Esophagus squamous epithelium (tissue), 5 donors: ENCODE measurements at places on chromosomes 2 and 18. TPM values are rescaled to one million over a fixed set of nuclear protein-coding genes. Genes with fewer than 3 reads are reported as not detected.

DNA sequence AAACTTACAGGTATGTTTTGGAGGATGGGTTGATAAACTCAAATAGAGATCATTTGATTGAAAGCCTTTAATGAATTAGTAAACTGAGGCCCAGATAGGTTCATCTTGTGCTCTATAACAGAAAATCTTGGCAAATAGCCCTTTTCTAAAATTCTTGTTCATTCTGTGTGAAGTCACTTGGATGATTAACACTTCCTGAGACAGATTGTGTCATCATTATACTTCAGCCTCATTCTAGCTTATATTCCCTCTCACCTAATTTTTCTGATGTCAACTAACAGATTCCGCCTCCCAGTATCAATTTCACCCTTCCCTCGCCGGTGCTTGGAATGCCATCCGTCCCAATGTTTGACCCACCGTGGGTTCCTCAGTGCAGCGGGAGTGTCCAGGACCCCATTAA lies 84.2 kb upstream of the RPE start:
- H3K27me3 ChIP-seq, result no peaks in the 10 kb centered on the region
- H3K27ac ChIP-seq, result no peak overlapping the region
- DNase-seq, result no peak
- no peaks in the 10 kb centered on the region for H3K4me1 ChIP-seq
- no peak overlapping the region for H3K4me3 ChIP-seq

DNA sequence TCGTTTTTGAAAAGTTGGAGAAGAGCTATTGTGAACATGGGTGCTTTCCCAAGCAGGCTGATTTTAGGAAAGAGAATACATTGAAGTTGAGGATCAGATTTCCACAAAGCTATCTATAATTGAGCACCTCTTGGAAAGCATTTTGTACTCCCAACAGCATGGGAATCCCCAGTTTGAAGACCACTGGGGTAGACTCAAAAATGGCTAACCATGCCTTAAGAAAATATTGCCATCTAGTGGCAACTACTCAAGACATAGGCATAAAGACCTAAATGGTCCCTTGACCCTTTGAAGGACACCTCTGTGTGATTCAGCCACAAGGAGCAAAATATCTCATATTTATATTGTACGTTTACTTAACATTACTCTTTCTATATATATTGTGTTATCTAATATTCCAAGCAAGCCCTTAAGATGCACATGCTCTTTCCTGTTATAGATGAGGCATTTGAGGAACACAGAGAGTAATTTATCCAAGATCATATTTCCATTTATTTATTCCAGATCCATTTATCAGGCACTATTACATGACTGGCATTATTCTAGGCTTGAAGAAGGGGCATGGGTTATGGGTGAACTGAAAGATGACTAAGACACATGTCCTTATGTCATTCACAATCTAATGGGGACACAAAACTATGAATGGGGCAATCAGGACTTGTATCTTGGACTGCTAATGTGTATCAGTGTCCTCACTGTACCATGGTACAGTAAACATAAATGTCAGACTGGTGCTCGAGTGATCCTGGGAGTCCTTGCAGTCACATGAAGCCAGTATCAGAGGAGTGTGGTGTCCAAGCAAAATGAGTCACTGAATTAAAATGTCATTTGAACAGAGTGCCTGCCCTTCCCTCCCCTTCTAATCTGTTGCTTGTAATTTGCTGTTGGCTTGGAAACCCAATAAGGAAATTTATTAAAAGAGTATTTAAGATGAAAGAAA lies 121.0 kb upstream of the XPO1 start:
- no peaks in the 10 kb centered on the region for H3K36me3 ChIP-seq
- H3K27ac ChIP-seq, result no peak overlapping the region
- no peak overlapping the region for H3K4me3 ChIP-seq
- H3K27me3 ChIP-seq, result no peaks in the 10 kb centered on the region

DNA sequence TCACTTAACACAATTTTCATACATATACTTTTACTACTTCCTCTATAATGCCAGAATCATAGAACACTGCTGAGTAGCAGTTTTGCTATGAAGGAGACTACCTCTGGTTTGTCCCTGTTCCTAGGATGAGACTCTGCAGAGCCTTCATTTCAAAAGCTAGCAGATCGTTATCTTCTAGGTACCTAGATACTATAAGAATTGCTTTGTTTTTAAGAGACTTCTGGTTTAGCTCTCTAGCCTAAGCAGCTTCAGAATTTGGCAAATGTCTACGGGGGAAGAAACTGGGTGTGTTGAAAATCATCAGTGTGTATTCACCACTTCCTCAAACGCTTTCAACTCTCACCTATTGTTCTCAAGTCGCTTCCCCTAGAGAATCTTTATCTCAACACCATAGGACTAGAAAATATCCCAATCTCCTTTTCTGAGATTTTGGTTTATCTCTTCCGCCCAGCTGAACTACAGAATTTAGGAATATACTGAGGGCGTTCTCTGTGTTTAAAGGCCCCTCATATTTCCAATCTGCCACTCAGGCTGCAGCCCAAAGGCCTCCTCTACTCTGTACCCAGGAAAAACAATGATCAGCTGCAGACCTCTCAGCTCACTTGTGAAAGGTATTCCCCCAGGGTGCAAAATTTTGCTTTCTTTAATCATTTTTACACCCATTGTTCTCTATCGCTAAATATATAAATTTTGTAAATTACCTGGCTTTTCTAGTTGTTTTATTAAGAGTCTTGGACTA lies 28.7 kb downstream of the SMAD2 start:
- DNase-seq, result no peak
- no peak overlapping the region for H3K27ac ChIP-seq
- peaks cover 39% of the 10 kb centered on the region for H3K4me1 ChIP-seq
- H3K27me3 ChIP-seq, result no peaks in the 10 kb centered on the region

DNA sequence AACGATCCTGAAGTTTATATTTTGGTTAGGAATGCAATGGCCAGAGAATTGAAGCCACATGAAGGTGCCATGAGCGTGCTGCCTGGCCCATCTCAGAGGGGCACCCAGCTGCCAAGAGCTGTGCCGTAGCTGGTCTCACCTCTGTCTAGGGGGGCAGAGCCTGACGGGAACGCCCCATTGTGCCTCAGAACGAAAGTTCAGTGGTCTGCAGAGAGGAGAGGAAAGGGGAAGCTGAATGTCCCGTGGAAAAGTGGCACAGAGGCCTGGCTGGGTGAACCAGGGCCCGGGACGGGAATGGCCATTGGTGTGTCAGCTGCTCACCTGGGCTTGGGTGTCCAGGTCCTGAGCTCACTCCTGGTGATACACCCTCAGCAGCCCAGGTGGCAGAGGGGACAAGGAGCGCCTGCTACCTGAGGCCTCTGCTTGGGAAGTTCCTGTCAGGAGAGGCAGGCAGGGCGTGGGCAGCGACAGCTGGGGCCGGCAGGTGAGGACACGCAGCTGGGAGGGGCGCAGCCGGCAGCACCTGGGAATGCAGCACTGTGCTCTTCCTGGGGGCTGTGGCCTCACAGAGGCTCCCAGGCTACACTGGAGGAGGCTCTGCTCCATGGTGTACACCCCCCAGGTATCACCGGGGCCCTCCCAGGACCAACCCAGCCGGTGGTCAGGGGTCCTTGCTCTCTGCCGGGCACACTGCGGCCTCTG lies 67.3 kb downstream of the PARD6G start:
- H3K27me3 ChIP-seq, result no peaks in the 10 kb centered on the region
- peaks cover 6% of the 10 kb centered on the region for H3K36me3 ChIP-seq
- peaks cover 4% of the 10 kb centered on the region for H3K4me1 ChIP-seq

- H3K27ac ChIP-seq, result no peak overlapping the region
- H3K4me3 ChIP-seq, result no peak overlapping the region
- H3K4me1 ChIP-seq, result no peaks in the 10 kb centered on the region
- no peak for DNase-seq
These were observed 590.6 kb downstream of the DSC3 start for GRCh38 chr18:30451981-30452380.

- no peaks in the 10 kb centered on the region for H3K27me3 ChIP-seq
- peak overlapping the region; percentile 98 for H3K27ac ChIP-seq
- no peaks in the 10 kb centered on the region for H3K36me3 ChIP-seq
- H3K4me3 ChIP-seq, result peak overlapping the region; percentile 73
- H3K4me1 ChIP-seq, result peaks cover 8% of the 10 kb centered on the region
These were observed 662 bp downstream of the ACVR2A start for GRCh38 chr2:147845411-147845971.

DNA sequence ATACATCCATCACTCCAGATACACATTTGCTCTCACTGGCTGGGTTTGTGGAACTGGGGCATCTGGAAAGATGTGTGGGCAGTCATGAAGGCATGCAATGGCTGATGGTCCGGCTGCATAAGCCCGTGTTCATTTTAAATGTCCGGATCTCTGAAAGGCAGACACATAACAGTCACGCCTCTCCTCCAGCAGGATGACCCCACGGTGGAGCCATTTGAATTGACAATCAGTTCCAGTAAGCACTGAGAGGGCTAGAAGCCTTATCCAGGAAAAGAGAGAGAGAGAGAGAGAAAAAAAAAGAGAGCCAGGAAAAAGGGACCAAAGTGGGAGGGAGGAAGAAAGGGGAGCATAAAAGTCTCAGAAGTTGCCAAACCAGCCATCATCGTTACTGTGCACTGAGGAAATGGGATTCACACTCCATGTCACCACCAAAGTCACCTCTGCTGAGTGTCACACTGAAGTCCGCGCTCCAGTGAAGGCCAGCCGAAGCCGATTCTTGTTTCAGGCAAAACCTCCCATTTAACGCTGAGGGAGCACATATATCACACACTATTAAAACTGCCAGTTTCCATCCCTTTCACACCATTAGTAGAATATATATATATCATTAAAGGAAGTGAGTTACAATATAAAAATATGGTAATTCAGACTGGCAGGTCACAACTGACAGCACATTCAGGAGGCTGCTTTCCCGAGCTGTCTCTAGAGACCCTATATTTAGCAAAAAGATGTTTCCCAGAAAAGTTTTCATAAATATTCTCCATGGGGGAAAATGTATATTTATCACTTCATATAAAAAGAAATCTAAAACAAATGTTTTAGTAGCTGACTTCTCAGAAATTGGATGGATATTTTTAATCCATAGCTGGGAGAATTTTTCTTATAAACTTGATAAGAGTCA lies 142.0 kb downstream of the ACTR3 start:
- H3K27ac ChIP-seq, result no peak overlapping the region
- H3K36me3 ChIP-seq, result no peaks in the 10 kb centered on the region
- H3K4me1 ChIP-seq, result no peaks in the 10 kb centered on the region
- H3K4me3 ChIP-seq, result no peak overlapping the region
- H3K27me3 ChIP-seq, result no peaks in the 10 kb centered on the region
- no peak for DNase-seq

DNA sequence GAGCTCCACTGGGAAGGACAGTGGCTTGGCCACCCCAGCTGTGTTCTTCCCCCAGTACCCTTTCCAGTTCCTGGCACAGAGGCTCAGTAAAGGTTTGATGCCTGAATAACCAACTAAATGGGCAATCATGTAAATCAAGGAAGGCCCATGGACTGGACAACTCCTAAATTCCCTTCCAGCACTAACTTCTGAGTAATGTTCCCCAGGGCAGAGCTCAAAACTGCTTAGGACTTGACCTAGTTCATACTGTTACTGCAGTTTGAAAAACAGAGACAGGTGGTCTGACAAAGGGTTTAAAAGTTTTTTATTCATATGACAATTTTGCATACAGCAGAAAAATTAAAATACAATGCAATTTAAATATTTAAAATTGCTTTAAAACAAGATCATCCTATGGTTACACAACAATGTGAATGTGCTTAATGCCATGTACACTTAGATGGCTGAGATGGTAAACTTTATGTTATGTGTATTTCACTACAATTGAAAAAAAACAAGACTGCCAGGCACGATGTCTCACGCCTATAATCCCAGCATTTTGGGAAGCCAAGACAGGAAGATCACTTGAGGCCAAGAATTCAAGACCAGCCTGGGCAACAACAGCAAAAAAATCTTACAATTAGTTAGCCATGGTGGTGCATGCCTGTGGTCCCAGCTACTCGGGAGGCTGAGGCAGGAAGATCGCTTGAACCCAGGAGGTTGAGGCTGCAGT lies 26.2 kb downstream of the PCBP1 start:
- H3K27me3 ChIP-seq, result no peaks in the 10 kb centered on the region
- no peak overlapping the region for H3K27ac ChIP-seq
- H3K4me1 ChIP-seq, result peaks cover 33% of the 10 kb centered on the region
- no peaks in the 10 kb centered on the region for H3K36me3 ChIP-seq
- no peak for DNase-seq

DNA sequence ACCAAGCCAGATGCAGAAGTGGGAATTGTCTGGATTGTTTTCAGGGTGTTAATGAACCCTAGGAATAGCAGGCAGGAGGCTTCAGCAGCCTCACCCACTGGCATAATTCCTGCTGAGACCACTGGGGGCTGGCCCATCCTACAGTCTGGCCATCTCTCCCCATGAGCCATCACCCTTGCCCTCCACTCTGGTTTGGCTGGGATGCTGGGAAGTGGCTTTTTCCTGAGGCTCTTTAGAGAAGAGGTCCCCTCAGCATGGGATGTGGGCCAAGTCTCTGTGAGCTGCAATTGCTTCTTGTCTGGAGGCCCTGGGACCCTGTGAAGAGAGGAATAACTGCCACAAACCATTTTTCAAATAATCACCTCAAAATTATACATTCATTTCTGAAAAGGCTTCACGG lies 4.0 kb downstream of the TCF7L1 start:
- H3K4me3 ChIP-seq, result no peak overlapping the region
- no peak overlapping the region for H3K27ac ChIP-seq
- peaks cover 30% of the 10 kb centered on the region for H3K4me1 ChIP-seq

DNA sequence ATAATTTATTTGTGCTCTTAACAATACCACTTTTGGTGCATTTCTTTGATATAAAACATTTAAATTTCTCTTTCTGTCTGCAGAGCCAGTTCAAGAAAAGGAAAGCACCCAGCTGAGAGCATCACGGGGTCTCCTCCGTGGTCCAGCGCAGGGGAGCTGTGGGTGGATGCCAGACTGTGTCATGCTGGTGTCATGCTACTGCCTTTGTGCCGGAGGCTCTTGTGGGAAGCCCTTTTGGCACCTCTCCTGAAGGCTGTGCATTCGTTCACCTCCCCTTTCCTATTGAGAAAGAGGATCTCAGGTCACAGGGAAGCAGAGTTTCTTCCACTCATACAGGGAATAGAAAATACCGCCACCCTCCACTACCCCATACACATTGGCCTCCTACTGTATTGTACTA lies 450.4 kb downstream of the GALR1 start:
- no peaks in the 10 kb centered on the region for H3K27me3 ChIP-seq
- no peak overlapping the region for H3K27ac ChIP-seq
- DNase-seq, result no peak
- no peaks in the 10 kb centered on the region for H3K36me3 ChIP-seq
- no peak overlapping the region for H3K4me3 ChIP-seq

DNA sequence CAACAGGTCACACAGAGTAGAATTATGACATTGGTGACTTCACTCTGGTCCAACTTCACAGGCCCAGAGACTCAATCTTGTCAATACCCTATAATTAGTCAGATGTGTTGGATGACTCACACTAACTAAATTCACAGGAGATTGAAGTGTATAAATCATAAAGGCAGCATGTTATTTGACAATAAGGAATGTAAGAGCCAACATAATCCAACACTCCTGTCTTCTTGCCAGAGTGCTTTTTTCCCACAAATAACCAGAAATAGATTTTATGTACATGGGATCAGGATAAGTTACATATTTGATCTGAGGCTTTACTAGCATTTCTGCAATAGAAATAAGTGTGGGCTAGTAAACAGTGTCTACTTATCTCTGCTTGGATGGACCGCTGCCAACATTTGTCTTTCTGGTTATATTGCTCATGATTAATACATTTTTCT lies 42.2 kb upstream of the ZSWIM2 start:
- H3K27ac ChIP-seq, result no peak overlapping the region
- H3K27me3 ChIP-seq, result no peaks in the 10 kb centered on the region
- no peak for DNase-seq

- H3K27ac ChIP-seq, result no peak overlapping the region
- H3K27me3 ChIP-seq, result no peaks in the 10 kb centered on the region
- DNase-seq, result no peak
- H3K4me3 ChIP-seq, result no peak overlapping the region
These were observed 1018.8 kb upstream of the FANCL start for GRCh38 chr2:59259913-59260312.

The FAM210A gene
- total RNA-seq, result 14.5 TPM

The FIGN gene
- total RNA-seq, result 0.38 TPM

The CCDC74A gene
- 2.3 TPM for total RNA-seq

The REV1 gene
- total RNA-seq, result 69.2 TPM
